ENCODE measurements at places on chromosomes 16 and 17. TPM values are rescaled to one million over a fixed set of nuclear protein-coding genes. Genes with fewer than 3 reads are reported as not detected.
A peak's percentile ranks its signal among the peaks of the same experiment; 100 is the strongest.

Gene TMEM235
- total RNA-seq, result not detected

Gene PPP1R27
- not detected for total RNA-seq

Gene SLC52A1
- not detected for total RNA-seq

Gene CARD14
- not detected for total RNA-seq

DNA sequence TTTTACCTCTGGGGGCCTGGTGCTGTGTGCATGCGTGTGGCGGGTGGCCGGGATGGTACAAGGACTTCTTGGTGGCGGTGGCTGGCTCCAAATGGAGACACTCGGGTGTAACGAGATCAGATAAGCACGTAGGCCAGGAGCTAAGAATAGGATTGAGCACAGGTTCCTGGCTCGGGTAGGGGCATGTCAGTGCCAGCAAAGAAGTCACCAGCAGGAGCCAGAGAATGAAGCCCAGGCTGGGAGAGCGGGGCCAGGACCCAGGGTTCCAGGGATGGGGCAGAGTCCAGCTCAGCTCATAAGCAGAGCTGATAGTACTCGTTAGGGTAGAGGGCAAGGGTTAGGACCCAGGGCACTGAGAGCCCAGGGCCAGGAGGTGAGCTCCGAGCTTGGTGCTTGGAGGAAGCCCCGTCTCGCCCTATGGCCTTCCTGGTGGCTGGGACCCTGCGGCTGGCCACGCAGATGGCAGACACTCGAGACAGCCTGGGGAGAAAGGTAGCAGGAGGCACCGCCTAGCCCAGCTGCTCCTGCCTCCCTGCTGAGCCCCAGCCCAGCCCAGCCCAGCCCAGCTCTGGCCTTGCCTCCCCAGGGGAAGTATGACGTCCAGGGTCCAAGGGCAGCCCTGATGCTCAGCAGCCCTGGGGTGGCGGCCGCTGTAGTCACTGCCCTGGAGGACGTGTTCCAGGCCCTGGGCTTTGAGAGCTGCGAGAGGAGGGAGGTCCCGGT lies 8.9 kb downstream of the ZNF213 start:
- DNase-seq, result no peak

DNA sequence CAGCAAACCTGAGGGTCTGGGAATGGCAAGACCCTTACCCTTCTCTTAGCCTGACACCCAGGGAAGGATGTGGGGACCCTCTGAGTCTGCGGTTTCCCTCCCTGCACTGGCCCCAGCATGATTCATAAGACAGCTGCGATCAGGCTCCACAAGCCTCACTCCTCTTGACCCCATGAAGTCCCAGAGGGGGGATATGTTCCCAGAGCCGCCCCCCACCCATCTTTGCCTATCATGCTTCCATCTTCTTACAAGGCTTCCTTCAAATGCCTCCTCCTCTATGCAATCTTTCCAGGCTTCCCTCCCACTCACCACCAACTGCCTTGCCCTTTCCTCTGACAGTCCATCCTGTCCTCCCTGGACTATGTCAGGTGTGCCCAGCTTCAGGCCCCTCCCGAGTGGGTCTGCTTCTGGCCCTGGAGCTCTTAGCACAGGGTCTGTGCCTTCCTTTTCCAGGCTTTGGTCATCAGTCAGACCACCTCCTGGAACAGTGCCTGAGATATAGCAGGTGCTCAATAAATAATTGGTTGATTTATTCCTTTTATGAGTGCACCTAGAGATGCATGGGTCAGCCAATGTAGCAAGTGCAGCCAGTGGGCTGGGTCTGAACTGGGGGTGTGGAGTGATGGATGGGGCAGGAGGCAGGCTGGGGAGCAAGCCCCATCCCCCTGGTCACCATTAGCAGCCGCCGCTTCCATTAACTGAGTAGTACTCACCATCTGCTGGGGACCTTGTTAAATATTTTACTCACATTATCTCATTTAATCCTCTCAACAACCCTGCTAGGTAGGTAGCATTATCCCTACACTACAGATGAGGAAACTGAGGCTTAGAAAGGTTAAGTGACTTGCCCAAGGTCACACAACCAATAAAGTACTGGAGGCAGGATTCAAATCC lies 8.4 kb downstream of the DLX3 start:
- no peak for DNase-seq

DNA sequence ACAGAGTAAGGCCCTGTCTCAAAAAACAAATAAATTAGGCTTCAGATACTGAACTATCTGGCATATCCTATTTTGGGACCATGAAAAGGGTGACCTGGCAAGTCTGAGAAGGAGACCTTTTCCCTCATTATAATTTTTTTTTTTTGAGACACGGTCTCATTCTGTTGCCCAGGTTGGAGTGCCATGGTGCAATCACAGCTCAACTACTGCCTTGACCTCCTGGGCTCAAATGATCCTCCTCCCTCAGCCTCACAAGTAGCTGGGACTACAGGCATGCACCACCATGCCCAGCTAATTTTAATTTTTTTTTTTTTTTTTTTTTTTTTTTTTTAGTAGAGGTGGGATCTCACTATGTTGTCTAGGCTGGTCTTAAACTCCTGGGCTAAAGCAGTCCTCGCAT lies 37.3 kb downstream of the PLCG2 start:
- DNase-seq, result no peak

GRCh38 chr16:19138601-19139000 lies 24.8 kb downstream of the ITPRIPL2 start:
- peak; percentile 77 for DNase-seq

- DNase-seq, result peak; percentile 65
Observed at GRCh38 chr17:1590029-1590746, 27.6 kb upstream of the PITPNA start.

DNA sequence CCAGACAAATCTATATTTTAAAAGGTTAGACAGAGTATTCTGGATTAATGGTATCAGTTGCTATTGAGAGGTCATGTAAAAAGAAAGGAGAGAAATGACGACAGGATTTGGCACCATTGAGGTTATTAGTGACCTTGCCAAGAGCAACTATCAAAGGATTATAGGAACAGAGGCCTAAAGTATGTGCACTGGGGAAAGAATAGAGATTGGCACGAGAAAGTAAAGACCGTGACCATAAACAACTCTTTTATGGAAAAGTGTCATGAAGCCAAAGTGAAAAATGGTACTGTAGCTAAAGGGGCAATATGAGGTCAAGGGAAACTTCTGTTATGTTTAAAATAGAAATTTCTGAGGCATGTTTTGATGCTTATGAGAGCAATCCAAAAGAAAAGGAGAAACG lies 115.2 kb upstream of the KIF2B start:
- DNase-seq, result no peak

GRCh38 chr16:80231888-80232287 lies 308.9 kb upstream of the DYNLRB2 start:
- peak; percentile 84 for DNase-seq

DNA sequence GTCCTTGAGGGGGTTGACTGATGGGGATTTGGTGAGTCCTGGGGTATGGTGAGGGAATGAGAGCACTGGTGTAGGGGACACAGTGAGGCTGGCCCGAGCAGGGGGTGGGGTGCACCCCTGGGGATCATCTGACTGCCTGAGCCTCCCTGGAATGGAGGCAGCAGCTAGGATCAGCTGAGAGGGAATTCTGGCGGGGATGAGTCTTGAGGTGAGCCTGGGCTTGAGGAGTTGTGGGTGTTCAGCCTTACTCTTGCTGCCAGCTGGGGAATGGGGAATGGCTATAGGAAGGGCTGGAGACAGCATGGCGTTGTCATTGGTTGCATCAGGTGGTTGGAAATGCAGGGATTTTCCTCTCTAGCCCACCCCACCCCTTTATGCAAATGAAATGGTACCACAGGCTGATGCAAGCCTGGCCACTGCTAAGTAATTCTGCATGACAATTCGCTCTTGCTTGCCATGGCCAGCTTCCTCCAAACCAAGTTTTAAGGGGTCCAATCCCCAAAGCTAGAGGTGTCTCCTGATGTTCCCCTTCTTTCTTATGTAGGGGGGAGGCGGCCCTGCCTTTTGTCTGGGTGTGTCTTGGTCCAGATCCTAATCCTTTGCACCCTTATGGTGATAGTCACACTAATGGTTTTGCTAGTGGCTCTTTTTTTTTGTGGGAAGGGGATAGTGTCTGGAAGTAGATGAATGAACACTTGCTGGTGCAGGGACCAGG lies 7.5 kb downstream of the NFE2L1 start:
- DNase-seq, result no peak

- DNase-seq, result no peak
Observed at GRCh38 chr16:50340578-50340977, 28.2 kb downstream of the BRD7 start.

- DNase-seq, result no peak
Observed at GRCh38 chr17:75006653-75007052, 5.8 kb upstream of the MRPL58 start.

DNA sequence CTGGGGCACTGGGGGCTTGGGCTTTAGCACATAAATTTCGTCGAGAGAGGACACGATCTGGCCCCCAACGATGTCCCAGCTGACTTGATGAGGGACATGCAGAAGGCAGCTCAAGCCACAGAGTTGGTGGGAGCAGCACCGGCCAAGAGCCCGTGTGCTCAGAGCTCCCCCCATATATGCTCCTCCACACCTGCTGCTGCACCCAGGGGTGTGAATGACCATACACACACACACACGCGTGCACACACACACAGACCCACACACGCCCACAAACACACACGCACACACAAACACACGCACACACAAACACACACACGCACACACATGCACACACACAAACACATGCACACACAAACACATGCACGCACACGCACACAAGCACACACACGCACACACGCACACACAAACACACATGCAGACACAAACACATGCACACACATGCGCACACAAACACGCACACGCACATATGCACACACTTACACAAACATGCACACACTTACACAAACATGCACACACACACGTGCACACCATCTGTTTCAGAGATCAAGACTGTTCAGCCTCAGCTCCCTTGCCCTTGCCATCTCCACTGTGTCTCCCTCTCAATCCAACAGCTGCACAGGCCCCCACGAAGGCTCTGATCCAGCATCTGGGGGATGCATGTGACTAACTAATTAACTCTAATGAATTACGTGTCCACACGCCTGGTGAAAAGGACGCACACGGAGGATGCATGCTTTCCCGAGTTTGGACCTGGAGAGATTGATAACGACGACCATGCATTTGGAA lies 85.6 kb upstream of the TNRC6C start:
- DNase-seq, result no peak

DNA sequence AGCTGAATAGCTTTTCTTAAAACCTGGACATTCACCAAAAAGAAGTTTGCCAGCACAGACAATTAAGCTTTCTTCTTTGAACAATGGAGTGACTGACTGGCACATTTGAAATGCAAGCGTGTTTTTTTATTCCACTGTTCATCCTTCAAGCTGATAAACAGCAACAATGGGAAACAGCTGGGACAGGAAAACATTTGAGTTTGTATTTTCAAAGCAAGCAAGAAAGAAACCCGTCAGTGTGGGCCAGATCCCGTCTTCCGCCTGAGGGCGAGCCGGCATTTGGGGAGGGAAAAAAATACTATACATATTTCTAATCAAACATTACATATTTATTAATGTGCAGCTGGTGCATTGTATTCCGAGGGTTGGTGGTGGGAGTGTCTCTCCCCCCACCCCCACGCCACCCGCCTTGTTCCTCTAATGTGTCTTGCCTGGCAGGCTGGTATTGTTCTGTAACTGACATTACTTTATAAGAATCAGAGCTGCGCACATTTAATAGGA lies 94.3 kb downstream of the CYLD start:
- peak; percentile 24 for DNase-seq

- DNase-seq, result peak; percentile 86
Observed at GRCh38 chr17:8696426-8696825, 48.2 kb downstream of the CCDC42 start.

DNA sequence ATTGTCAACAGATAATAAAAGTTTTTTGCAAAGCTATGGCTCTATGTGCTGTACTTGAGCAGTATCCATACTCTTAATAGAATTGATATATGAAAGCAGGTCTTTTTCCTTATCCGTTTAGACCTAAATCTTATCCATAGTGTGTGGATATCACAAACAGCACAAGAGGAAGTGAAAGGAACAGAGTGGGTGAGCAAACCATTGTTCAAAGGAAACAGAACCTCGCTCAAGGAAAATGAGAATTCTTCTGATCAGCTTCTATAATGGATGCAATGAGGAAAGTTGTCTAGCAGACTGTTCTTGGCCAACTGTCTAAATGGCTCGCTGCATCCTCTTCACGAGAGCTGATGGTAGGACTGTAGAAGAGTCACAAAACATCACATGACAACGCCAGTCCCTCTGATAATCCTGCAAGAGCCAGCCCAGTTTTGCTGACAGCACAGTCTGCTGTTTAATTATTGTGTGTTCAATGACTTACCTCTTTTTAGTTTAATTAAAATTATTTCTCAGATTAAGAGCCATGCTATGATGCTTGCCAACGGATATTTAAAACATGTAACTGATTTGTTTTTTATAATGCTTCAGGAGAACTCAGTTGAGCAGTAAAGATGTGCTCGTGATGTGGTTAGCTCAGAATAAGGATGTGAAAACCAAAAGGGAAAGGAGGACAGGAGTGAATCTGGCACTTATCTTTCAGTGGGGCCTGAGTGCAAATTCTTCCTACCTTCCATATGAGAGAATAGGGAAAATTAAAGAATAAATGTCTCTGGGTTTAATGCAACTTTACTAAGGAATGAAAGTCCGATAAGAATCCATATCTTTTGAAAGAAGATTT lies 38.5 kb downstream of the WWOX start:
- DNase-seq, result no peak

- DNase-seq, result no peak
Observed at GRCh38 chr17:50420419-50421112, 5.5 kb upstream of the ACSF2 start.

DNA sequence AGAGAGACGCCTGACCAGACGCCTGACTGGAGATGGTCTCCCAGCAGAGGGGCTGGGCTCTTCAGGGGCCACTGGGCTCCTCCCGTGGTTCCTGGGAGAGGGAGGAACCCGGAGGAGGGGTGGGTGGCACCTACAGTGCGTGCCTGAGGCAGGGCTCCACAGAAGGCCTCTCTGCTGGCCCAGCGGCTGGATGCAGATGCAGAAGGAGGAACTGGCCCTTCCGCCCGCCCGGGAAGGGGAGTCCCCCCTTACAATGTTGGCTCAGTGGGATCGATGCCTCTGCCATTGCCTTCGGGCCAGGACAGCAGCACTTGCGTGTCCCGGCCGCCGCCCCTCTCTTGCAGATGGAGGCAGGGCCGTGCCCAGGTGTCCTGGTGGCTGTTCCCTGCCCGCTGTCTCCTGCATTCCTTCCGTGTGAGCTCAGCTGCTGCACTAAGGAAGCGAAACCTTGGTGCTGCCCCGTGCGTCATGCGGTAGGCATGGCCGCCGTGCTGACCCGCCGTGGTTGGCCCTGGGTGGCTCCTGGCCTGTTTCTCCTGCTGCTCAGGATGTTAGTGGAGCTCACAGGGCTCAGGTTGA lies 15.1 kb downstream of the BAIAP2 start:
- DNase-seq, result peak; percentile 91
